HT1080 (cell line): ENCODE measurements at places on chromosomes 2 and 18. TPM values are rescaled to one million over a fixed set of nuclear protein-coding genes. Genes with fewer than 3 reads are reported as not detected.

DNA sequence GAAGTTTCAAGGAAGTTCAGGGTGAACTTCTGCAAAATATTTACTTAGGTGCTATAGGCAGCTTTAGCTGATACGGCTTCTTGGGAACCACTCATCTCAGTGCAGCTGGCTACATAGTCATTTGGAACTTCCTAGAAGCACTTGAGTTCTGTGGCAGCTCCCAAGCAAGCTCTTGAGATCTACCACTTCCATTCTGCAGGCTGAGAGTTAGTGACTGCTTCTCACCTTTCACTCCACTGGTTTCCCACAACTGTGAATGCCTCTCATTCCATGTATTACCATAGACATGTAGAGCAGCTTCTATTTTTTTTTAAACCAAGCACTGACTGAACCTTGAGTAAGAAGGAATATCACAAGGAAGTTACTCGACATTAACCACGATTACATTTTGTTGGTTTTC lies 994.1 kb upstream of the ACVR2A start:
- peak; percentile 34 for DNase-seq

GRCh38 chr2:183105402-183106134 lies 18.7 kb upstream of the NUP35 start:
- DNase-seq = peak; percentile 55

GRCh38 chr2:108266218-108266617 lies 22.5 kb upstream of the SULT1C2 start:
- DNase-seq = no peak

DNA sequence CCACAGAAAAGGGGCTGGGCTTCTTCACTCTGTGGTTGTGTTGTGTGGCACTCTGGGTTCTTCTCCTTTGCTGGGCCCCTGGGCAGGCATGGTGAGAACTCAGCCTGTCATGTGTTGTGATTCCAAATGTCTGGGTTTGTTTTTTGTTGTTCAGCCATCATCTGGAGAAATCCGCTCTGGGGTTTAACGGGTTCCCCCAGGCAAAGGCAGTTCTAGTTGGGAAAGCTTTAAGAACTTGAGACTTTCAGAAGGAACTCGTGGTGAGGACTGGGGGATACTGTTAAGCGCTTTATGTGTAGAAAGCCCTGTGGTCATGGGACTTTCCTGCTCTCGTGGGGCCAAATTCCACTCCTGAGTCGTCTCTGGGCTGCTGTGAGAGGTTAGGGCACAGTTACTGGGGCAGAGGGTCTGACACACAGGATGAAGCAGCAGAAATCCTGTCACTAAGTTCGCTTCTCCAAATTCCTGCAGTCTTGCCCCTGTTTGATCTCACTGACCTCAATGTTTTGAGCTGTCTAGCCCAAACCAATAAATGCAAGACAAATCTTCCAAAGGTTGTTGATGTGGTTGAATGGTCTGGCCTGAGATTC lies 87.7 kb downstream of the RAPGEF4 start:
- no peak for DNase-seq

GRCh38 chr2:81206216-81206615 lies 901.7 kb upstream of the LRRTM1 start:
- DNase-seq = no peak

GRCh38 chr2:3639015-3639630 lies 18.9 kb upstream of the ALLC start:
- no peak for DNase-seq

DNA sequence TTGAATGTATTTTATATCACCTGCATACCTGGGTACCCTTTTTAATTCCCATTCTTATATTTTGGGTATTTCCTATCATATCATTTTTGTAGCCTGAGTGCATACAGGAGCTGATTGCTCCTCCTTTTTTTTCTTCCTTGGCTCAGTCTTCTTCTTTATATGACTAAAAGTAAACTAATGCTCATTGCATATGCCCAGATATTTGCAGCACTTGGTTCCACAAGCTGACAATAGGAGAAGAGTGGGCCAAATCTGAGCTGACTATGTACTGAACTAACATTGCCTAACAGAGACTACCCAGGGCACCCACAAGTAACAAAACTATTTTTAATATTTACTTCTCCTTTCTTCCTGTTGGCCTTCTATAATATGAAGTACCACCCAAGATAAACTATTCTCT lies 131.7 kb upstream of the SPOPL start:
- no peak for DNase-seq

GRCh38 chr2:202577250-202578183 lies 57.3 kb upstream of the FAM117B start:
- DNase-seq = no peak

The PRSS56 gene
- total RNA-seq = not detected in 2 replicates

The GCG gene
- total RNA-seq = 0.16 TPM in 1 of 2 replicates, not detected in the other

The RAD51AP2 gene
- not detected in 2 replicates for total RNA-seq

The USP34 gene
- 47.5 and 48.6 TPM in 2 replicates for total RNA-seq

The SGPP2 gene
- total RNA-seq = not detected in 2 replicates

The AMMECR1L gene
- 12.3 and 15.2 TPM in 2 replicates for total RNA-seq
